Fibroblast of skin of scalp (primary cell): ENCODE measurements at places on chromosomes 3 and 15.

- DNase-seq, result no peak
Observed at GRCh38 chr15:63512148-63512547, 7.8 kb downstream of the USP3 start.

GRCh38 chr3:100696161-100696560 is 13.1 kb upstream of the TFG start:
- no peak for DNase-seq

GRCh38 chr3:61414456-61414855 is 146.9 kb upstream of the PTPRG start:
- DNase-seq, result no peak

- no peak for DNase-seq
Observed at GRCh38 chr3:36408146-36408545, 27.8 kb downstream of the STAC start.

DNA sequence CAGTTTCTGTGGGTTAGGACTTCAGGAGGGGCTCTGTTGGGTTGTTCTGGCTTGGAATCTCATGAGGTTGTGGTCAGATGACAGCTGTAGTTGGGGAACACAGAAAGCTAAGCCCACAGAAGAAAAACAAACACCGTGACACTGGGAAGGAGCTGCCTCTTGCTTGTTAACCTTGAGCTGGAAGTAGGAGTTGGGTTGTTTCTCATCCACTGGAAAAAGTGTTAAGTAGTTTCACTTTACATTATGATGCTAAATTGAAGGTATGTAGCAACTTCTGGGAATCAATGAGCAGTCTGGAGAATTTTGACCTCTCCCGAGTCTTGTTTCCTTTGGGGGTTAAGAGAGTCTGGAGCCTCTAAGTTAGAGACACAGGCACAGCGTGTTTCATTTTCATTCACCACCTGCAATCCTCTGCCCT is 20.4 kb downstream of the HACD3 start:
- DNase-seq, result peak; percentile 31

- no peak for DNase-seq
Observed at GRCh38 chr3:97340940-97341339, 423.6 kb upstream of the ARL6 start.

- peak; percentile 56 for DNase-seq
Observed at GRCh38 chr3:112639455-112640225, 1.3 kb downstream of the CCDC80 start.

- no peak for DNase-seq
Observed at GRCh38 chr3:130582457-130583153, 65.6 kb downstream of the COL6A6 start.

GRCh38 chr3:143596957-143597642 is 251.2 kb downstream of the SLC9A9 start:
- no peak for DNase-seq

GRCh38 chr15:67606742-67607141 is 64.2 kb downstream of the MAP2K5 start:
- no peak for DNase-seq

GRCh38 chr3:136954251-136954650 is 3.5 kb upstream of the IL20RB start:
- DNase-seq, result no peak

GRCh38 chr15:31488437-31489204 is 162.0 kb downstream of the KLF13 start:
- DNase-seq, result peak; percentile 88

DNA sequence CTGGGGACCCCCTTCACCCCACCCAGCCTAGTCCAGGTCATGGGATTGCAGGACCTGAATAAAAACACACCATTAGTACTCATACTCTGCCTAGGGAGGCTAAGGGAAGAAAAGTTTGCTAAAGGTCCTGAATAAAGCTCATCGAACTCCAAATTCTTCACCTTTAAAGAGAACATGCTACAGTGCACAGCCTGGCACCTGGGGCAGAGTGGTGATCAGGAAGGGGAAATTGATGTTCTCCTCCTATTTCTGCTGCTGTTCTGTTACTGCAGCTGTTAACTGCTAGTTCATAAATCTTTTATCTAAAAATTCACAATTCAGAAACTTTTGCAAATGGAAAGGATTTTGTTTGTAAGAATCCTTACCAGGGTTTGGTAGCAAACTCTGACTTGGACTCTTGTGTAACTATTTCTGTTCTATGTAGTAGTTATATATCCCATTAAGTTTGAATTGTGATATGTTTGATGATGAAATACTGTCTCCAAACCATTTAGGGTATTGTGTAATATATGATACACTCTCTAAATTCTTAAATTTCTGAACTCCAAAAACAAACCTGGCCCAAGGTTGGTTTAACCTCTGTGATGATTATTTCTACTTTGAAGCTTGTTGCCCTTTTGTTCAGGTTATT is 27.9 kb downstream of the MCTP2 start:
- DNase-seq, result no peak

GRCh38 chr15:42911058-42911592 is 9.5 kb downstream of the TTBK2 start:
- DNase-seq, result peak; percentile 40

- DNase-seq, result no peak
Observed at GRCh38 chr3:5462086-5462485, 274.6 kb downstream of the EDEM1 start.

- DNase-seq, result peak; percentile 70
Observed at GRCh38 chr3:23999012-23999641, 54.0 kb downstream of the NR1D2 start.

- no peak for DNase-seq
Observed at GRCh38 chr3:115990669-115991068, 367.4 kb downstream of the GAP43 start.

GRCh38 chr3:4739289-4740236 is 239.7 kb upstream of the BHLHE40 start:
- DNase-seq, result no peak

DNA sequence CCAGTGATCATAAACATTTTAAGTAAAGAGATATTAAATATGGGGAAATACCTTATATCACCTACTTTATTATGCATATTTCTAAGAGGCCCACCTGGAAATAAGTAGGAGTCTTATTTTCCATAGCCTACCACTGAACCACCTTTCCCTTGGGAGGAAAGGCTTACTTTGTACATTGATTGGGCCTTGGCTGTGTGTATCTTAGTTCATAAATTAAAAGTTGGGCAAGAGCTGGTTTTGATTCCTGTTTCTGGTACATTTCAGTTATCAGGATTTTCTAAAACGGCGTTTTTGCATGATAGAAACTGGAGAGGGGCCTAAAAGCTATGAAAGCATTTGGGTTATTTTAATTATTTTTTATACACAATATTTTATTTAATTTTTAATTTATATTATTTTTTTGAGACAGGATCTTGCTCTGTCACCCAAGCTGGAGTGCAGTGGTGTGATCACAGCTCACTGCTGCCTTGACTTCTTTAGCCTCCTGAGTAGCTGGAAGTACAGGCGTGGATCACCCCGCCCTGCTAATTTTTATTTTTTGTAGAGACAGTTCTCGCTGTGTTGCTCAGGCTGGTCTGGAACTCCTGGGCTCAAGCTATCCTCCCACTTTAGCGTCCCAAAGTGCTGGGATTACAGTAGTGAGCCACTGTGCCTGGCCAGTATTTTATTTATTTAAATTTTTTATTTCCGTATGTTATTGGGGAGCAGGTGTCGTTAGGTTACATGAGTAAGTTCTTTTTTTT is 2.6 kb downstream of the GMPS start:
- no peak for DNase-seq

GRCh38 chr3:54283470-54283869 is 161.1 kb downstream of the CACNA2D3 start:
- DNase-seq, result no peak

DNA sequence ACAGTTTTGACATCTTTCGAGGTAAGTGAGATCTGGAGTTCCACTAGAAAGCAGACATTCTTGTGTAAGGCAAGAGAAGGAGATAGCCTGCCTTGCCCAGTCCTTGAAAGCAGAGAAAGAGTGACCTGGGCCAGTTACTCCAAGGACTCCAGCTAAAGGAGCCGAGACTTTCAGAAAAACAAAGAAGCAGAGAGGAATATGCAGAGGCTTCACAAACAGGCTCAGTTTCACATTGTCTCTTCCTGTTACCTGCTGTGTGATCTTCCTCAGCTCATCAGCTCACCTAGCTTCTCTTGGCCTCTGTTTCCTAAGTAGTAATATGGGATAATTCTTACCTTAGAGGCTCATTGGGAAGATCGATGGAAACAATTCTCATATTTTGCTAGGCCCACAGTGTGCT is 81.0 kb downstream of the CDC25A start:
- no peak for DNase-seq

DNA sequence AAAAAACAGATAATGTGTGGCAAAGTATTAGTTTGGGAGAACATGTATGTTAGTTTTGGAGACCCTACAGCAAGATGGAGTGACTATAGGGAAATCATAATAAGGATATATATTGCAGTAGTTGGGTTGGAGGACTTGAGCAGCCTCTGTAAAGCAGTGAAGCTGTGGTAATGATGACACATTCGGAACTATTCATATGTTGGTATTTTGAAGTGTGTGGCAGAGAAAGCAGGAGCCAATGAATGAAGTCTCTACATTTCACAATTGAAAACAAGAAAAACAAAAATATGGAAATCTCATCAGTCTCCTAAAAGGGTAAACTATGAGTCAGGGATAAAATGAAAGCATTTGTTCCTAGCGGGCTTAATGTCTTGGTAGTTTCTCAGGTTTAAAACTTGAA is 645.9 kb downstream of the OTOL1 start:
- peak; percentile 75 for DNase-seq
